Activated T-cell treated with anti-CD3 and anti-CD28 coated beads, Interleukin-2, amount 50 U/mL, for 72 hours (primary cell): ENCODE measurements at places on chromosomes 3 and 15. TPM values are rescaled to one million over a fixed set of nuclear protein-coding genes. Genes with fewer than 3 reads are reported as not detected.
A peak's percentile ranks its signal among the peaks of the same experiment; 100 is the strongest.

DNA sequence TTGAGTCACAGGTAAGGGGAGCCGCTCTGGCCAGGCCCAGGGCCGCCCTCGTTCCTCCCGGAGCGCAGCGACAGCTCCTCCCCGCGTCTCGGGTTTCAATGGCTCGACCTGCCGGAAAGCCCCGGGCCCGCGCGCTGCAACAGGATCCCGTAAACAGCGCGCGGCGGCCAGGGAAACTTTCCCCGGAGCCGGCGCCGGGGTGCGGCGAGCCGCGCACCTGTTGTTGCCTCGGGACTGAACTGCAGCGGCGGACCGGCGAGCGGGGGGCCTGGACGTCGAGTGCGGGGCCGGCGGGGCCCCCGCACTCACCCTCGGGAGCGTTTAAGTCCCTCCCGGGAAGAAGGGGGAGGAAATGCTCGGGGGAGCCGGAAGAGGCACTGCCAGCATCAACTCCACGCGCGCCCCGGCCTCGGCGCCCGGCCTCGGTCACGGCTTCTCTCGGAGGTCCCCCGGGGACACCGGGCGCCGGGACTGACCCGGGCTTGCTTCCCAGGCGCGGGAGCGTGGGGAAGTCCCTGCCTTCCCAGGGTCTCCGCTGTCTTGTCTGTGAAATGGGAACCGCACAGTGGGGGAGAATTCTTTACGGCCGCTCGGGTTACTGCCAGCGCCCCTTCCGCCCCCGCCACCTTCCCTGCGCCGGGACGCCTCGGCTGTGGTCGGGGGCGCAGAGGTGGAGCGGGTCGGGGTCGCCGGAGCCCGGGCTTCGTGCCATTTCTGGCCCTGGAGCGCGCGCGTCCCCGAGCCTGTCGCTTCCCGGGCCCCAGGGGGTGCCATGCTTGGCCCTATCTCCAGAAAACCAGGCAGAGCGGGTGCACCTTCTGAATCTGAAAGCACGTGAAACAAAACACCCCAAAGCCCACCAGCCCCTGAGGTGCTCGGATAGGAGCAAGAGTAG is 7.5 kb upstream of the PGPEP1L start:
- DNase-seq: peak; percentile 70

DNA sequence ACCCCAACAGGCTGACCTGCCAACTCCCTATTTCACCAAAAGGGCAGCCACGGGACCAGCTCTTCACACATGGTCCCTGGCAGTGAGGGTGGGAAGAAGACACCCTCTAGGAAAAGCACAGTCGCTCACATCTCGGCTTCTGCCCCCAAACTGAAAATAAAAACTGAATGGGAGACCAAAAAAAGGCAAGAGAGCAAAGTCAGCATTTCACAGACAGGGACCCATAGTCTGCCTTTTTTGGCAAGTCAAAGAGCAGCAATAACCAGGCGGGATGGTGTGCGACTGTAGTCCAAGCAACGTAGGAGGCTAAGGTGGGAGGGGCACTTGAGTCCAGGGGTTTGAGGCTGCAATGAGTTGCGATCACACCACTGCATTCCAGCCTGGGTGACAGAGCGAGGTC is 154.1 kb downstream of the ADAMTS17 start:
- DNase-seq: no peak

DNA sequence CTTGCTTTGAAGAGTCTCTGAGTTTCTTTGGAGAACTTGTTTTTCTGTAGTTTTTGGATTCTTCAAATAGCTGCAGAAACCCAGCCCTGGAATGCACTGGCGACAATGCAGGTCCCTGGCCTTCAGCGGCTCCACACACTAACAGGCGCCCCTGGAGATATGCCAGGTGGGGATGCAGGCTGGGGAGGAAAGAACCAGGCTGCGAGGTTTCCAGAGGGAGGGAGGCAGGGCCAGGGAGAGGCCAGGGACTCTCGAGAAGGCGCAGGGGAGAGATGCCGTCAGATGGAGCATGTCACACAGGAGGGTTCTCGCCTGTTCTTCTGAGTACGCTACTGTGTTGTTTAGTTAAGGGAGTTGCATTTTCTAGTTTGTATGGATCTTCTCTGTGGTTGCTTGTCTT is 283.1 kb downstream of the GABRG3 start:
- DNase-seq: no peak

GRCh38 chr3:52441772-52442332 is 3.1 kb downstream of the SEMA3G start:
- DNase-seq: no peak

GRCh38 chr3:178381971-178382448 is 154.2 kb upstream of the KCNMB2 start:
- DNase-seq: no peak

- no peak for DNase-seq
These were observed 103.2 kb downstream of the SST start for GRCh38 chr3:187567021-187567420.

- DNase-seq: peak; percentile 55
These were observed 23.0 kb downstream of the CMTM7 start for GRCh38 chr3:32414522-32415202.

GRCh38 chr15:38667890-38668850 is 103.6 kb upstream of the RASGRP1 start:
- no peak for DNase-seq

- no peak for DNase-seq
These were observed 15.9 kb downstream of the CEP70 start for GRCh38 chr3:138578141-138578540.

DNA sequence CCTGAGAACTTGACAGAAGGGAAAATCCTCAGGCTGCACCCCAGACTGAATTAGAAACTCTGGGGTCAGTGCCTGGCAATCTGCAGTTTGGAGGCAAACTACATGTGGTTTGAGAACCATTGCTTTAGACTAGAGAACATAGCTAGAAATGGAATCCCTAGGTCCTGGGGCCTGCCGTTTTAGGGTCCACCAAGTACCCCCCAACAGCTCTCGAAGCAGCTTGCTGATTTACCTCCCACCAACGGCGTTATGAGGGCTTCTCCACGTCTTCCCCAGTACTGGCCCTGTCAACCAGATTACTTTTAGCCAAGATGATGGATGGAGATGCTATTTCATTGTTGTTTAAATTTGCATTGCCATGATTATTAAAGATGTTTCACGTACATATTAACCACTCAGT is 272.5 kb downstream of the XXYLT1 start:
- DNase-seq: no peak

- DNase-seq: no peak
These were observed 42.8 kb downstream of the ALDH1L1 start for GRCh38 chr3:126137490-126138130.

DNA sequence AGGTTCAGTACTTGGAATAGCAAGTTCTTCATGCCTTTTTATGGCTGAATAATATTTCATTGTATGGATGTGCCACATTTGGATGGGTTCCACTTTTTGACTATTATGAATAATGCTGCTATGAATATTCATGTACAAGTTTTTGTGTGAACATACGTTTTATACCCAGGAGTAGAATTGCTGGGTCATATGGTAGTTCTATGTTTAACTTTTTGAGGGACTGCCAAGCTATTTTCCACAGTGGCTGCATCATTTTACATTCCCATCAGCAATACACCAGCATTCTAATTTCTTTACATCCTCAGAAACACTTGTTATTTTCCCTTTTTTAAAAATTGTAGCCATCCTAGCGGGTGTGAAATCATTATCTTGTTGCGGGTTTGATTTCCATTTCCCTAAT is 76.0 kb upstream of the PRR20G start:
- no peak for DNase-seq

DNA sequence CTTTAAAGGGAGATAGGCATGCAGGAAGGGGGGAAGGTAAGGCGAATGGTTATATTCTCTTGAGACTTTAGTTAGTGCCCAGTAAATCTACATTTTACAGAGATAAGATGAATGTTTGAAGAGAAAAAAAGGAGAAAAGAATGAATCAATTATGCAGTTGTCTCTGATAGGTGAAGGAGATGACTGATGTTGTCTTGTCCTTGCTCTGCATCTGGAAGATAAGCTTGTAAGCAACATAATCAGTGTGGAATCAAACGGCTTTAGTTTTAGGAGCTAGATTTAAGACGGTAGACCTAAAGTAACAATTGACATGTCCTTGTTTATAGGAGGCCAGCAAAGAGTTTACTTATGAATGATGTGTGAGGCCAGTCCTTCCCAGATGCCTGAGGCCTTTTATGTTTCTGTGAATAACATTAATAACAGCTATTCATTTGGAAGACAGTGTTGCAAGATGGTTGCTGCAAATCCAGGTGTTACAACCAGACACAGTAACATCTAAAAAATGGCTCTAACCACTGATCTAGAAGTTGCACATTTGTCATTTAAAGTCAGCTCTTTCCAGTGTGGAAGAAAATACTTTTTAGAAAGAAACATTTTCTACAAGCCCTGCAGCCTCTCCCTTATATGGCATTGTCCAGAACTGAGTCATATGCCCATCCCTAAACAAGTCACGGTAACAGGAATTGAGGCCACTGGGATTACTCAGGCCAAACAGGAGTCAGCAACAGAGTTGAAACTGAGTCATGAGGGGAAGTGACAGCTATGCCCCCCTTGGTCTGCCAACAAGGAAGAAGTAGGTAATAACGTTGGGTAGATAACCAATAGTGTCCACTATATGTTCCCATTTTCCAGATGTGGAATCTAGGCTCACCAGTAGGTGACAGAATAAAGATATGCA is 77.5 kb upstream of the FBN1 start:
- DNase-seq: no peak

DNA sequence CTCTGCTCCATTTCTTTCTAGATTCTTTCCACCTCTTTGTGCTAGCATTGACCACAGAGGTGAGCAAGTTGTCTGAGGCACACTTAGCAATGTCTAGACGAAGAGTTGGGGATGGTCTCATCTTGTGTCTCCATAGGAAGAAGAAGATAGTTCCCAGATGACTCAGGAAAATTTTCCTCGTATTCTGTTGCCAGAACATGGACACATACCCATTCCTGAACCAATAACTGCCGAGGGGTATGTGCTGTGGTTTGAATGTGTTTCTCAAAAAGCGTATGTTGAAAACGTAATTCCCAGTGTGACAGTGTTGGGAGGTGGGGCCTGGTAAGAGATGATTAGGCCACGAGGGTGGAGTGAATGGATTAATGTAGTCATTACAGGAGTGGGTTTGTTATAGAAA is 107.5 kb upstream of the GALNT15 start:
- no peak for DNase-seq

- no peak for DNase-seq
These were observed 89.2 kb upstream of the DCBLD2 start for GRCh38 chr3:98990657-98991056.

- DNase-seq: no peak
These were observed 96.5 kb upstream of the UBE2E2 start for GRCh38 chr3:23106666-23107065.

DNA sequence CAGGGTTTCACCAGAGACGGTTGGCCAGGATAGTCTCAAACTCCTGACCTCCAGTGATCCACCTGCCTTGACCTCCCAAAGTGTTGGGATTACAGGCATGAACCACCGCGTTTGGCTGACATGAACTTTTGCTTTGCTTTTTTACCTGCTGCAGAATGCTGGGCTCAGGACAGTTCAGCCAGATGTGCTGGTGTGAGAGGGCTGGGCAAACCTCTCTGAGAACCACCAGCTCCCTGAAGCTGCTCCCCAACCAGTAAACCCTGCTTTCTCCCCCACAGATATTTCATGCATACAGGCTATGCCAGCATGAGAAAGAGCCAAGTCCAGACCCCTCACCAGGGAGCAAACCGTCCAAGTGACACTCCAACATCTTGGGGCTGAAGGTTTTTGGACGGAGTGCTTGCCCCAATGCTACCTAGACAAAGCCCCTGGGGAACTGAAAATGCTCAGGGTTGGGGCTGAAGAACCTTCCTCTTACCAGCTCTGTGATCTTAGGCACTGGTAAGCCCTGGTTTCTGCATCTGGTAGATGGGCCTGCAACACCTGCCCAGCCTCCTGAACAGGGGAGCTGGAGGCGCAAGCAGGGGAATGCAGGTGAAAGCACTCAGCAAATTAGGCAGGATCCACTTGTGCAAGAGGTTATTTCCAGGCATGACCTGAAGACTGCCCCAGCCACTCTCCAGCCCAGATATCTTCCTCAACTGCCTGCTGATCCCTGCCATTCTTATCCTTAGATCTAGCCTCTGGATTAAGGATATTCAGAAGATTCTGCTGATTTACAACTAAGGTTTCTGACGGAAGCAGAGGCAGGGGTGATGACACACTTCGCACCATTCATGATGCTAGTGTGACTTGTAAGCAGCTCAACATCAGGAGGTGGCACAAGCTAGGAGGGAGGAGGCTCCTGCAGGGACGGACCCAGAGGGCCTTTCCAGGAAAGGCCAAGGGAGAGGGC is 78.8 kb downstream of the TLE3 start:
- no peak for DNase-seq

DNA sequence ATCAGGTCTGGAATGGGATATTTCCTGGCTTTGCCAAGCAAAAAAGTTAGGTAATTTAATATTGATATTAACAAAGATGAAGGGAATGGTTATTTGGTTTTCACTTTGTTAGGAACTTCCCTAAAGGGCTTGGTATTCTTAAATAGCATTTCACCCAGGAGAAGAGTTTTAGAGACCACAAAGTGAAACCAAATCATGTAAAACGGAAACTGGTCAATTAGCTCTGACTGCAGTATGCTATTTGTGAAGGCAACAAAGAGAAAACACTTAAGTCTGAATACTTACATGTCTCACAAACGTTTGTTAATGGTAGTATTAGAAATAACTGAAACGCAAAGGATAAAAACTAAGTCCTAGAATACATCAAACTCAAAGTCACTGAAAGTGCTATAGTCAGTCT is 32.4 kb upstream of the SETMAR start:
- DNase-seq: no peak

DNA sequence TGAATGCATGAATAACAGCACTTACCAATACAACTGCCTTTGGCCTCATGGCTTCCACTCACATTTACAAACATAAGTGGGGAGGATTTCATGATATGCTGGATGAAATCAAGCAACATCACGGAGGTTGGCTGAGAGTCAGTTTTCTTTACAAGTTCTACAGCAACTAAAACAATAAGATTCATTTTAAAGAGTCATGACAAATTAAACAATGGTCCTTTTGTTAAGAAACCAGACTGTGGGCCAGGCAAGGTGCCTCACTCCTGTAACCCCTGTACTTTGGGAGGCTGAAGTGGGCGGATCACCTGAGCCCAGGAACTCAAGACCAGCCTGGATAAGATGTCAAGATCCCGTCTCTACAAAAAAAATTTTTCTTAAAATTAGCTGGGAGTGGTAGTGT is 12.4 kb downstream of the ATR start:
- DNase-seq: no peak

GRCh38 chr3:111801693-111802092 is 57.4 kb upstream of the PHLDB2 start:
- no peak for DNase-seq

The RUVBL1 gene
- total RNA-seq: 39.7 TPM

The GABPB1 gene
- total RNA-seq: 56.4 TPM

The MAP6D1 gene
- total RNA-seq: 1.00 TPM

The PCSK6 gene
- 2.3 TPM for total RNA-seq

The GHSR gene
- not detected for total RNA-seq

The HAPLN3 gene
- 114 TPM for total RNA-seq

The LRRC31 gene
- not detected for total RNA-seq

The GUCA1C gene
- not detected for total RNA-seq

The SLC22A13 gene
- 1.2 TPM for total RNA-seq

The GOLGA8J gene
- not detected for total RNA-seq

The SKOR1 gene
- total RNA-seq: 0.31 TPM

The NAALADL2 gene
- 0.58 TPM for total RNA-seq

The ECE2 gene
- not detected for total RNA-seq
